Natural killer cell (primary cell): ENCODE measurements at places on chromosomes 1 and 21.

- H3K27ac ChIP-seq: no peak overlapping the region
- peaks cover 7% of the 10 kb centered on the region for H3K4me1 ChIP-seq
- no peaks in the 10 kb centered on the region for H3K27me3 ChIP-seq
- DNase-seq: no peak
- H3K36me3 ChIP-seq: peaks cover 9% of the 10 kb centered on the region
These were observed 18.1 kb downstream of the USP24 start for GRCh38 chr1:55197099-55197498.

DNA sequence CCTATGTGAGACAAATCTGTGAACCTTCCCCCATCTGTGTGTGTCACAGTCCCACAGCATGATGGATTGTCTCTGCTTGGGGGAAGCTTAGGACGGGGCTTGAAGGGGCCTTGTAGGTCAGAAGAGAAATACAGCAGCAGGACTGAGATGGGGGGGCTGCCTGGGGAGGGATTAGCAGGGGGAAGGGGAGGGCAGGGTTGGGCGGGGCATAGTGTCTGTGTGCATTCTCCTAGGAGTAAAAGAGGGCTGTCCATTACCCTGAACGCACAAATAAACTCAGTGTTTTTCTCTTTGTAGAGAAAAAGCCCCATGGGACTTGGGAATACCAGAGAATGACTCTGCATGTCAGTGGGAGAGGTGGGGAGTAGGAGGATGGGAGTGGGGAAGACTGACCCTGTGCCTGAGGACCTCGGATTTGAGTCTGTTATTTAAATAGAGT is 16.4 kb downstream of the RNF220 start:
- DNase-seq: no peak
- H3K27ac ChIP-seq: no peak overlapping the region
- no peak overlapping the region for H3K4me3 ChIP-seq
- H3K4me1 ChIP-seq: peaks cover 13% of the 10 kb centered on the region
- peaks cover 16% of the 10 kb centered on the region for H3K27me3 ChIP-seq
- no peaks in the 10 kb centered on the region for H3K36me3 ChIP-seq

GRCh38 chr1:181133441-181133951 is 45.0 kb downstream of the IER5 start:
- no peaks in the 10 kb centered on the region for H3K36me3 ChIP-seq
- no peaks in the 10 kb centered on the region for H3K27me3 ChIP-seq
- H3K27ac ChIP-seq: no peak overlapping the region
- peaks cover 71% of the 10 kb centered on the region for H3K4me1 ChIP-seq

GRCh38 chr1:226816576-226816975 is 53.8 kb upstream of the PSEN2 start:
- H3K27me3 ChIP-seq: no peaks in the 10 kb centered on the region
- DNase-seq: no peak
- no peaks in the 10 kb centered on the region for H3K4me1 ChIP-seq
- no peaks in the 10 kb centered on the region for H3K36me3 ChIP-seq
- H3K27ac ChIP-seq: no peak overlapping the region

DNA sequence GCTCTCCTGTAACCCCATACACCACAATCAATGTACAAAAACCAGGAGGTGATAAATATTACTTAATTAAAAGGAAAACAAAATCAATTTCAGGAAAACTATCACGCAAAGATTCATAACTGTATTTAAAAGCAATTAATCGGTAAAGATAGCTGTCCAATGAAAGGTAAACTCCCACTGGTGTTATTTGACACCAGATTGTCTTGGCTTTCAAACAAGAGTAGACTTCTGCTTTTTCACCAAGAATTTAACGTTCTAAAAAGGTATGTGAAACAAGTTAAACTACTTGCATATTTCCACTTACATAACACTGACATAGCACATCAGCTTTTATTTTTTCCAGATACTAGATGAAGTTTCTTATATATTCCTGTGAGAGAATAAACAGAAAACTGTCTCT is 3.5 kb downstream of the PLPP3 start:
- DNase-seq: no peak
- peaks cover 14% of the 10 kb centered on the region for H3K27me3 ChIP-seq
- H3K36me3 ChIP-seq: no peaks in the 10 kb centered on the region
- no peak overlapping the region for H3K27ac ChIP-seq
- H3K4me3 ChIP-seq: no peak overlapping the region
- peaks cover 3% of the 10 kb centered on the region for H3K4me1 ChIP-seq

- H3K4me3 ChIP-seq: peak overlapping the region; percentile 82
- peaks cover 24% of the 10 kb centered on the region for H3K36me3 ChIP-seq
- H3K27ac ChIP-seq: peak overlapping the region; percentile 60
- H3K4me1 ChIP-seq: peaks cover 22% of the 10 kb centered on the region
- no peaks in the 10 kb centered on the region for H3K27me3 ChIP-seq
These were observed 623 bp downstream of the RPL22 start for GRCh38 chr1:6198646-6199297.

GRCh38 chr21:35324372-35325220 is 275.5 kb upstream of the RUNX1 start:
- no peaks in the 10 kb centered on the region for H3K36me3 ChIP-seq
- no peak overlapping the region for H3K4me3 ChIP-seq
- H3K27me3 ChIP-seq: no peaks in the 10 kb centered on the region
